Stimulated activated CD8-positive, alpha-beta memory T cell treated with anti-CD3 and anti-CD28 coated beads, Interleukin-7, amount 100 ng/mL, for 24 hours (primary cell): ENCODE measurements at places on chromosomes 3 and 15.

DNA sequence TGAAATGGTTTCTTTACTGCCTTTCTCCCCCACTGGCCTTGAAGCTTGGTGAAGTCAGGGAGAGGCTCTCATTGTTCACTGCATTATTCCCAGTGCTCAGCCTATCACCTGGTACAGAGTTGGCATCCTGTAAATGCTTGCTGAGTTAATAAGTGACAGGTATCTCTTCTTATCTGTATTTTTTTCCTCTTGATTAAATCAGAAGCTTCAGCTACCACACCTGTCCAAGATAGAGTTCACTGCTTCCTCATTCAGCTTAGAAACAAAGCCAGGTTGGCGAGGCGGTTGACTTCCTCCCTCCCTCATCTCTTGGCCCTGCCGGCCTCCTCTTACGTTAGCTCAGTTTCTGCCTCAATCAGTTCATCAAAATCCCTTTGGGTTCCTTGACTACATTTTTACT lies 142.8 kb downstream of the LIPC start:
- no peak for DNase-seq

DNA sequence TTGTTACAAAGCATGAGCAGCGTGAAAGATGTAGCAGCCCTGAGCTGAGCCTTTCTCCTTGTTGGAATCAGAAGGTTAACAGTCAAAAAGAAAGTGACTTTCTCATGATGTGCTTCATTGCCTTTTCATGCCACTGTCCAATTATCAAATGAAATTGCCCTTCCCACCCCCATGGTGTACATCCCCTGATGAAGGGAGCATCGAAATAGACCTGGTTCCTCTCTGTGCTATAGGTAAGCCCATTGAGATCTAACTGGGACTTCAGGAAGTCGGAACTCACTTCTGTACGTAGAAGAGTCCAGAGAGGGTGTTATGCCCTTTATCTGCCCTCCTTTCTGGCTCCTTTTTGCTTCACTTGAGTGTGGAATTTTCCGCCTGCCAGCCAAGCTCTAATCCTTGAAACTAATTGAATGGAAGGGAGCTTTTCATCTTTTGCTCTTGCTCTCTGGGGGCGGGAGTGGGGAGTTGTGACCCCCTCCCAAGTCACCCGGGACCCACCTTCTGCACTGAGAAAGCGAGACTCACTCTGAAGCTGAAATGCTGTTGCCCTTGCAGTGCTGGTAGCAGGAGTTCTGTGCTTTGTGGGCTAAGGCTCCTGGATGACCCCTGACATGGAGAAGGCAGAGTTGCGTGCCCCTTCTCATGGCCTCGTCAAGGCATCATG lies 20.9 kb downstream of the ABHD6 start:
- DNase-seq: no peak

- DNase-seq: no peak
These were observed 669.1 kb downstream of the CADM2 start for GRCh38 chr3:85627932-85628331.

GRCh38 chr3:182618085-182618732 lies 175.1 kb upstream of the ATP11B start:
- no peak for DNase-seq

- no peak for DNase-seq
These were observed 1199.9 kb downstream of the SI start for GRCh38 chr3:163878396-163878795.

- DNase-seq: no peak
These were observed 89.2 kb upstream of the PLCL2 start for GRCh38 chr3:16795581-16795980.
